ENCODE measurements at places on chromosomes 12 and 14. TPM values are rescaled to one million over a fixed set of nuclear protein-coding genes. Genes with fewer than 3 reads are reported as not detected.

The PKP2 gene
- total RNA-seq = not detected

The LAG3 gene
- not detected for total RNA-seq

The ZBTB25 gene
- total RNA-seq = 45.7 TPM

The CCDC85C gene
- 4.5 TPM for total RNA-seq

The GPR84 gene
- not detected for total RNA-seq

The AICDA gene
- 0.94 TPM for total RNA-seq

The FOXA1 gene
- not detected for total RNA-seq

The TESPA1 gene
- total RNA-seq = 19.0 TPM

The FLRT2 gene
- not detected for total RNA-seq

The NPAS3 gene
- not detected for total RNA-seq

Data from B cell (primary cell).